ENCODE measurements at places on chromosomes 3 and 15.
A peak's percentile ranks its signal among the peaks of the same experiment; 100 is the strongest.

GRCh38 chr3:39327053-39327745, 2.3 kb upstream of the CCR8 start:
- peaks cover 4% of the 10 kb centered on the region for H3K36me3 ChIP-seq
- no peak for DNase-seq
- H3K27me3 ChIP-seq: no peaks in the 10 kb centered on the region
- H3K4me1 ChIP-seq: peaks cover 55% of the 10 kb centered on the region
- peak overlapping the region; percentile 67 for H3K27ac ChIP-seq

DNA sequence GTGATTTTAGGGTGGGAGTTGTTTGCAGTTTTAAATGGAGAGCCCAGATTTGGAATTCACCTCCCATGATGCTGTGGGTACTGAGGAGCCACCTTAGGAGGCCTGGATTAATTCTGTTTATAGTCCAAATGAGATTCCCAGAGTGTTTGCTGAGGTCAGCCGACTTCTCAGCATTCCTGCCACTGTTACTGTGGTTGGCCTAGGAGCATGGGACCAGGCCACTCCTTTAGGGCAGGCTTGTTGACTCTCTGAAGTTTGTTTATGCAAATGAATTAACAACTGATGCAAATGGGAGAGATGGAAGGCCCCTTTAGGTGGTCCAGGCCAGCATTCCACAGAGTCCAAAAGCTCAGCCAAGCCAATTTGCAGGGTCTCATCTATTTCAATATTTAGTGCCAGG, 46.1 kb downstream of the CACNA2D3 start:
- no peak overlapping the region for H3K27ac ChIP-seq
- no peaks in the 10 kb centered on the region for H3K27me3 ChIP-seq
- no peak overlapping the region for H3K4me3 ChIP-seq
- no peaks in the 10 kb centered on the region for H3K36me3 ChIP-seq
- no peak for DNase-seq

GRCh38 chr15:80816049-80816653, 37.0 kb downstream of the CEMIP start:
- no peak overlapping the region for H3K27ac ChIP-seq
- no peak overlapping the region for H3K4me3 ChIP-seq
- peaks cover 5% of the 10 kb centered on the region for H3K27me3 ChIP-seq
- H3K4me1 ChIP-seq: no peaks in the 10 kb centered on the region
- no peaks in the 10 kb centered on the region for H3K36me3 ChIP-seq

DNA sequence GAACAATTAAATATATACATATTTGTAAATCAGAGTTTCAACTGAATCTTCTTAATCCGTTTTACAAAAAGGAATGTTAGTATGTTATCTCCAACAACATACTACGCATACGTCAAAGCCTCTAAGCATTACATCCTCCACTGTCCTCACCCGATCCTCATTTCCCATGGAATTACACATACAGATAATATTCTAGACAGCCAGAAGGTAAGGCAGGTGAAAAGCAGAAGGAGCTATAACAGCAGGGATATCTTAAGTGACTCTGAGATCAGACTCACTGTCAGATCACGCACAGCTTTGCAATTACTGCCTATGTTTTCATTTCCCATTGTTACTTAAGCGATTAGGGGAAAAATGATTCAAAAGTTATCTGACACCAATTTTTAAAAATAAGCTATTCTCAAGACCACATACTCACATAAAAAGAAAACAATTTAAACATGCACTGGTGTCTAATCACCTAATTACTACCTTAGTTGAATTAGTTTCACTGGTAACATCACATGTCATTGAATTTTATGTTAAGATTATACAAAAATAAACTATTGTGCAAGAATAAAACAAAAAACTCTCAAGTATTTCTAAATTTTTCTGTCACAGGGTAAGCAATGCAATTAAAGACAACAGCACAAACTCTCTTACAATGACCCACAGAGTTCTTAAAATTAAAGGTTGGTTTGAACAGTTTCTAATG, 92.8 kb downstream of the TBL1XR1 start:
- no peak for DNase-seq
- H3K4me1 ChIP-seq: peaks cover 36% of the 10 kb centered on the region
- H3K36me3 ChIP-seq: peaks cover 5% of the 10 kb centered on the region
- H3K27ac ChIP-seq: no peak overlapping the region

DNA sequence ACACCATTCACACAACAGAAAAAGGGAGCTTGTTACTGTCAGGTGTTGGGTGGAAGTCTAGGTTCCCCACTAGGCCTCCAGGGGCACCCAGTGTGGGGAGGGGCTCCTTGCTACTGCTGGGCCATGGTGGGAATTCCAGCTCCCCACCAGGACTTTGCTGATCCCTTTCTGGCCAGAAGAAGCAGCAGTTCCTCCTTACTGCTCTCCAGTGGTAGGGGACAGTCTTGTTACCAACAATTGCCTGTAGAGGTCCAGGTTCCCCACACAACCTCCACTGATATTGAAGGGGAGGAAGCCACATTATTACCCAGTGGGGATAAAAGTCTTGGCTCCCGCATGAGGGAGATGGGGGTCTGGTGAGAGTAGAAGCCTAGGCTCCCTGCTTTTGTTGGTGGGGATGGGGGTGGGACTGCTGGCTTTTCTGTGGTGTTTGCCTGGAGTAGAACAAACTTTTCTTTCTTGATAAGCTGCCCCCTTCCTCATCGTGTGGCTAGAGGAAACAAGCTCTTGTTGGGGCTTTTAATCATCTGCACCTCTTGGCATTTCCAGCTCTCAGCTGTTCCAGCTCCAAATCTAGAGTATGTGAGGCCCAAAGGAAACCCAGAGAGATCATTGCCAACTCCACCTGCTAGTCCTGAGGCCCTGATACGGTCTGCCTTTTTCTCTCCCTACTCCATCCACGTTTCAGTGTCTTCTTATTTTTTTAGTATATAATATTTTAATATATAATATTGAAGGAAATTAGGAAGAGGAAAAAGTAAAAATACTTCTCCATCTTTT, 824.2 kb downstream of the AGBL1 start:
- H3K4me3 ChIP-seq: no peak overlapping the region
- no peaks in the 10 kb centered on the region for H3K36me3 ChIP-seq
- no peak for DNase-seq
- no peaks in the 10 kb centered on the region for H3K27me3 ChIP-seq
- no peaks in the 10 kb centered on the region for H3K4me1 ChIP-seq
- H3K27ac ChIP-seq: no peak overlapping the region

GRCh38 chr3:115436767-115437301, 186.5 kb upstream of the GAP43 start:
- H3K27me3 ChIP-seq: no peaks in the 10 kb centered on the region
- no peaks in the 10 kb centered on the region for H3K36me3 ChIP-seq
- no peak for DNase-seq
- no peak overlapping the region for H3K4me3 ChIP-seq

DNA sequence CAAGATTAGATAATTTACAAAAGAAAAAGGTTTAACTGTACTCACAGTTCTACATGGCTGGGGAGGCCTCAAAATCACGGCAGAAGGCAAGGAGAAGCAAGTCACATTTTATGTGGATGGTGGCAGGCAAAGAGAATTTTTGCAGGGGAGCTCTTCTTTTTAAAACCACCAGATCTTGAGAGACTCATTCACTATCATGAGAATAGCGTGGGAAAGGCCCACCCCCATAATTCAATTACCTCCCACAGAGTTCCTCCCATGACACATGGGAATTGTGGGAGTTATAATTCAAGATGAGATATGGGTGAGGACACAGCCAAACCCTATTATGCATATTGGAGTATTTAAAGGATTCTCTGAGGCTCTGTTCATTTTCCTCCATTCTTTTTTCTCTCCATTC, 138.7 kb upstream of the CADM2 start:
- no peak for DNase-seq
- H3K4me3 ChIP-seq: no peak overlapping the region
- no peaks in the 10 kb centered on the region for H3K4me1 ChIP-seq
- no peaks in the 10 kb centered on the region for H3K27me3 ChIP-seq
- no peaks in the 10 kb centered on the region for H3K36me3 ChIP-seq

DNA sequence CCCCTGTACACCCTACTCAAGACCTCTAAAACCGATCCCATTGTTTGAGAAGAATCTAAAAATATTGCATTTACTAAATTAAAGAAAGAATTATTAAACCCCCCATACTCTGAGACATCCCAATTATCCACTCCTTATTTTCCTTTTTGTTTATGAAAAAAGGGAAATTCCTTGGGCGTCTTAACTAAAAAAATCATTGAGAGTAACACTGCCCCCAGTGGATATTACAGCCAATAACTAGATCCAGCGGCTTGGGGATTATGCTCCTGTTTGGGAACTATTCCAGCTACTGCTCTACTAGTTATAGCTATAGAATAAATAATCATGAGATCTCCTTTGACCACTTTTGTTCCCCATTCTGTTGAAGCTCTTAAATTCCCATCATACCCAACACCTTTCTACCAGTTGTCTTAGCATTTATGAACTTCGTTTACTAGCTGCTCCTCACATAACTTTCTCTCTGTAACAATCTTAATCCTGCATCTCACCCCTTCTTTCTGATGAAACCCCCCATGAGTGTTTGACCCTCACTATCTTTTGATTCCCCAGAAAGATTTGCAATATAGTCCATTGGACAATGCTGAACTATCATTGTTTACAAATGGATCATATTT, 12.7 kb upstream of the CFAP91 start:
- no peaks in the 10 kb centered on the region for H3K4me1 ChIP-seq
- H3K4me3 ChIP-seq: no peak overlapping the region
- H3K27me3 ChIP-seq: peaks cover 11% of the 10 kb centered on the region
- H3K36me3 ChIP-seq: no peaks in the 10 kb centered on the region

DNA sequence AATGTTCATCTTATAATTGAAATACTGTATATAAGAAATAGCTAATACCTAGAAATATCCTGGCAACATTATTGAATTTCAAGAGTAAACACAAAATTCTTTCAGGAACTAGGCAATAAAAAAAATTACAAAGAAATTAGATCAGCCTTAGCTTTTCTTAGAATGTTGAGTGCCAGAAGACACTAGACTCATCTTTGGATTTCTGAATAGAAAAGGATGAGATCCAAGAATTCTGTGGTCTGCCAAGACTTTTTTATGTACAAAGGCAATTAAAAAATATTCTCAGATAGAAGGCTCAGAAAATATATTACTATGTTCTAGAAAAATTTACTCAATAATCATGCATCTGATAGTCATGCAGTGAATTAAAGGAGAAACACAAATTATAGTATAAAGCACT, 294.5 kb upstream of the CDIN1 start:
- no peak overlapping the region for H3K4me3 ChIP-seq
- no peaks in the 10 kb centered on the region for H3K27me3 ChIP-seq
- DNase-seq: no peak

- no peaks in the 10 kb centered on the region for H3K36me3 ChIP-seq
- no peak overlapping the region for H3K27ac ChIP-seq
- peaks cover 2% of the 10 kb centered on the region for H3K4me1 ChIP-seq
These were observed 123.0 kb upstream of the SPRED1 start for GRCh38 chr15:38129531-38130204.

DNA sequence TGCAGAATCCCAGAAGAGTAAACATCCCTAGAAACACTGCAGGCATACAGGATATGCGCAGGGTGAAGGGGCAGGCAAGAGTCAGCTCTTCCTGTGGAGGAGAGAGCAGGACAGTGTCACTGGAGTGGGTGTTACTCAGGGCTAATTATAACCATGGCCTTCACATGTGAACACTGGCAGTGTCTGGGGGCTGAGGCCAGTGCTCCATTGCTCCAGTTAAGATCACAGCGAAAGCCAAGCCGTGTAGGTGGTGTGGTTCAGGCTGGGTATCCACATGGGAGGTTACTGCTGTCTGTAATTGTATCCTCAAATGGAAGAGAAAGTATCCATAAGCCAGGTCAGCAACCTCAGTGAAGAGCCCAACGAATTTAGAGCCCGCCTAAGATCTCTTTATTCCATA, 84.6 kb downstream of the MESD start:
- H3K27ac ChIP-seq: no peak overlapping the region
- H3K36me3 ChIP-seq: peaks cover 4% of the 10 kb centered on the region

DNA sequence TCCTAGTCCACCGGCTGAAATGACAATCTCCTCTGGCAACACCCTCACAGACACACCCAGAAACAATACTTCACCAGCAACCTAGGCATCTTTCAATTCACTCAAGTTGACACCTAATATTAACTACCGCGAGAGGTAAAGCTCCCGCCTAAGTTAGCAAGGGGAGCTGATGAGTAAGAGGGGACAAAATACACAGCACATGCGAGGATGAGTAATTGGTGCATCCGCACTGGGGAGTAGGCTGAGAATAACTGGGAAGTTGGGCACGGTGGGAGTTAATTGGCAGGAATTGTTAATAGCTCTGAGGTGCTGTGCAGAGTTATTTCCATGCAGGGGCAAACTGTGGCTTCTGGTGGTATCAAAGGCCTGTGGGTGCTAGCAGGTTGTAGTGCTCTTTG, 14.5 kb upstream of the PLD1 start:
- no peak overlapping the region for H3K4me3 ChIP-seq
- H3K4me1 ChIP-seq: peaks cover 2% of the 10 kb centered on the region
- DNase-seq: no peak
- H3K27ac ChIP-seq: no peak overlapping the region
- H3K27me3 ChIP-seq: peaks cover 16% of the 10 kb centered on the region

DNA sequence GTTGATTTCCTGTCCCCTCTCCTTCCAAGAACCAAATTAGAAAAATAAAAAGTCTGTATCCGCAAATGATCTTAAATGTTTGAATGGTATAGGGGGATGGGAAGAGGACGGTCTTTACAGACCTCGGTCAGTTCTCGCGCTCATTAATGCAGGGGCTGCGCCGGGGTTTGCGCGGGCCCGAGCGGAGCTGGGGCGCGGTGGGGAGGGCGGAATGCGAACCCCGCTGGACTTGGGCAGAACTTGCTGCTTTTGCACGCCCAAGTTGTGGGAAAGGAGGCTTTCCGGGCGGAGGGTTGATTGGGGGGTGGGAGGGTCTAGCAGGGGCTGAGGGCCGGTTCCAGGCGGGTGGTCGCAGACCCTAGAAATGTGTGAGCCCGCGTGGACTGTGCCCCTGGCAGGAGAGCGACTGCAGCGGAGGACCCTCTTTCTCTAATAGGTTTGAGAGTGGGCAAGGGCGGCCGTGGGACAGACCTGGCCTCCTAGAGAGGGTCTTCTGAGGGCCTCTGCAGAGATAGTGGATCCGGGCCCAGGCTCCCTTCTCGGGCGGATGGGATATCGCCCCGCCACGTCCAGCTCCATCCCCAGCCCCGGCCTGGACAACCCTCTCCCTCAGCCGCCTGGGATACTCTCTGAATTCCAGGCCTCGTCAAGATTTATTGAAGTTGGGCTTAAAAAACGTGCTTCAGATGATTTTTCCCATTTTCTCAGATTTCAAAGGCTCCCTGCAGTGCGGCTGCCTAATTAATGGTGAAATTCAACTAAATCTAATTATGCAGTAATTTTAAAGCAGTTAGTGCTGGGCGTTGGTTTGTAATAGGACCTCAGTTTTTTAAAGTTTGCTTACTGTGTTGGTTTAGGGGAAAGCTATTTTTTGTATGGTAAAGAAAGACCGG, 11.3 kb downstream of the NR2F2 start:
- peaks cover 86% of the 10 kb centered on the region for H3K27me3 ChIP-seq
- H3K27ac ChIP-seq: peak overlapping the region; percentile 76
- H3K36me3 ChIP-seq: peaks cover 5% of the 10 kb centered on the region
- no peak for DNase-seq
- no peaks in the 10 kb centered on the region for H3K4me1 ChIP-seq
- no peak overlapping the region for H3K4me3 ChIP-seq

Data from activated CD4-positive, alpha-beta T cell treated with anti-CD3 and anti-CD28 coated beads, Interleukin-2, amount 10 ng/mL, durations not matched to agents 7 days and 5 days (primary cell).